ENCODE measurements at places on chromosomes 1 and 21. TPM values are rescaled to one million over a fixed set of nuclear protein-coding genes. Genes with fewer than 3 reads are reported as not detected.

- H3K4me3 ChIP-seq = no peak overlapping the region
- H3K36me3 ChIP-seq = peaks cover 3% of the 10 kb centered on the region
- no peak for DNase-seq
- peaks cover 24% of the 10 kb centered on the region for H3K4me1 ChIP-seq
Observed at GRCh38 chr1:54227891-54228310, 27.9 kb downstream of the MRPL37 start.

DNA sequence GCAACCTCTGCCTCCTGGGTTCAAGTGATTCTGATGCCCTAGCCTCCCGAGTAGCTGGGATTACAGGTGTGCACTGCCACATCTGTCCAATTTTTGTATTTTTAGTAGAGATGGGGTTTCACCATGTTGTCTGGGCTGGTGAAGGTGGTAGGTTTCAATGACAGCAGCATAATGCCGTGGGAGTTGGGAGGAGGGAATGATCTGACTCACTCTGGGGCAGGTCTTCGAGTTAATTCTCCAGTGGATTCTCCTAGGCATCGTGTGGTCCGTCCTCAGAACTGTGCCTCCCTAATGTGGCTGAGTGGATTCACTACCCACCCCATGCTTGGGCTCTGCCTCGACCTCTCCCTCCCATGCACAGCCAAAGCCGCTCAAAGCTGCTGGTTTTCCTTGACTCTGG, 1.7 kb upstream of the GPR37L1 start:
- no peak for DNase-seq
- H3K27me3 ChIP-seq = no peaks in the 10 kb centered on the region
- H3K27ac ChIP-seq = no peak overlapping the region
- H3K36me3 ChIP-seq = no peaks in the 10 kb centered on the region
- H3K4me3 ChIP-seq = no peak overlapping the region

DNA sequence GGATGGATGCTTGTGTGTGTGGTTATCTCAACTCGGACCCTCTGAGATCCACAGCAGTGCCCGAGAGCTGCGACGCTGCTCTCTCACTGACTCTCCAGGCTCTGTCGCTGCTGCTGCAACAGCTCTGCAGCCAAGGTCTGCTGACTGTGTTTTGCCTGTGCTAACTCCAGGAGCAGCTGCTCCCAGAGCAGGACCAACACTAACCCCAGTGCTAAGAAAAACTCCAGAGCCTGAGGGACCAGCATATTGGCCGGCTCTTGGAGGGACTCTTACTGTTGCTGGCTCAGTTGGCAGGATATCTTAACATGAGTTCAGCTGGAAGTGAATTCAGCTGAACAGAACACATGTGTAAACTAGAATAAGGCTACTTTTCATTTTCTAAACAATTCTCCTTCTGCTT, 4.4 kb downstream of the LCE2C start:
- no peak overlapping the region for H3K4me3 ChIP-seq
- no peaks in the 10 kb centered on the region for H3K36me3 ChIP-seq
- peaks cover 20% of the 10 kb centered on the region for H3K27me3 ChIP-seq
- H3K27ac ChIP-seq = no peak overlapping the region
- DNase-seq = no peak
- no peaks in the 10 kb centered on the region for H3K4me1 ChIP-seq

DNA sequence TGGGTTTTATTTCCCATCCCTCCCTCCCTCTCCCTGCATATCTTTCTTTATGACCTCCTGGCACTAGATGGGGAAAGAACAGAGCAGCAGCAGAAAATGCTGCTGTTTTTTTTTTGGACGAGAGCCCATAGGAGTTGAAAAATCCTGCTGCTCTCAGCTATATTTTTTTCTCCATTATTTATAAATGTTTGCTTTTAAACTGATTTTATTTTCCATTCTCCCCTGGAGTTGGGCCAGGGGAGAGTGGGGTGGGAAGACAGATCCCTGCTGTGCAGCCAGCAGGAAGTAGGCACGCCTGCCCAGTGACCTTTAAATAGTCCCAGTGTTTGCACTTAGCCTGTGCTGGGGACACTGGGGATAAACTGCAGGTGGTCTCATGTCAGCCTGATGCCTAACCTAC, 17.4 kb downstream of the SFT2D2 start:
- H3K4me3 ChIP-seq = no peak overlapping the region
- peaks cover 37% of the 10 kb centered on the region for H3K4me1 ChIP-seq
- DNase-seq = no peak
- H3K27ac ChIP-seq = no peak overlapping the region

OR2T11 gene
- not detected for total RNA-seq

- no peaks in the 10 kb centered on the region for H3K27me3 ChIP-seq
- H3K4me1 ChIP-seq = peaks cover 79% of the 10 kb centered on the region
- peaks cover 33% of the 10 kb centered on the region for H3K36me3 ChIP-seq
- no peak overlapping the region for H3K27ac ChIP-seq
Observed at GRCh38 chr1:176193663-176194062, 13.4 kb downstream of the COP1 start.

- H3K4me1 ChIP-seq = no peaks in the 10 kb centered on the region
- peaks cover 9% of the 10 kb centered on the region for H3K27me3 ChIP-seq
- no peak overlapping the region for H3K4me3 ChIP-seq
- DNase-seq = no peak
- no peak overlapping the region for H3K27ac ChIP-seq
Observed at GRCh38 chr1:17700945-17701810, 54.0 kb upstream of the ACTL8 start.

- peaks cover 7% of the 10 kb centered on the region for H3K27me3 ChIP-seq
- no peak overlapping the region for H3K4me3 ChIP-seq
- no peak for DNase-seq
Observed at GRCh38 chr1:53683986-53684740, 54.8 kb downstream of the GLIS1 start.

FAM131C gene
- total RNA-seq = 0.23 TPM

SLC16A4 gene
- total RNA-seq = 0.44 TPM

EXO1 gene
- 53.8 TPM for total RNA-seq

ARHGAP30 gene
- total RNA-seq = 125 TPM

DNA sequence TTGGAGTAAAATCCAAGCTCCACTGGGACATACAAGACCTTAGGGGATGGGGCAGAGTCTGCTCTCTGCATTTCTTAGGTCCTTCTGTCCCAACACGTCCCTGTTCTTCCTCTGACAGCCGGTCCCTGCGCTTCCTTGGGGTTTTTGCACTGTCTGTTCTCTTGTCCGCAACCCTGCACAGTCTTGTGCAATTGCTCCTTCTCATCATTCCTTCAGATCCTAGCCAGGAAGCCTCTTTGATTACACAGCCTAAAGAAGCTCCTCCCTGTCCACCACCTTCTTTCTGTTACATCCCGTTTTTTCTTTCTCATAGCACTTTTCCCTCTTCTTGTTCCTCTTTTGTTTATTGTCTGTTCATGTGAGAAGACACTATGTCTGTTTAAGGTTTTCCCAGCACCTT, 19.9 kb downstream of the ACOT11 start:
- H3K4me3 ChIP-seq = no peak overlapping the region
- H3K36me3 ChIP-seq = no peaks in the 10 kb centered on the region
- no peak for DNase-seq
- no peaks in the 10 kb centered on the region for H3K27me3 ChIP-seq
- H3K27ac ChIP-seq = no peak overlapping the region

SKI gene
- 28.7 TPM for total RNA-seq

CYB561D1 gene
- 7.1 TPM for total RNA-seq

GRCh38 chr21:41366522-41367151, 4.8 kb downstream of the MX2 start:
- no peaks in the 10 kb centered on the region for H3K27me3 ChIP-seq
- H3K36me3 ChIP-seq = peaks cover 15% of the 10 kb centered on the region
- peaks cover 90% of the 10 kb centered on the region for H3K4me1 ChIP-seq

GRCh38 chr1:221085701-221086375, 206.6 kb downstream of the HLX start:
- peaks cover 6% of the 10 kb centered on the region for H3K27me3 ChIP-seq
- no peaks in the 10 kb centered on the region for H3K36me3 ChIP-seq
- H3K27ac ChIP-seq = no peak overlapping the region
- no peak overlapping the region for H3K4me3 ChIP-seq
- DNase-seq = no peak
- H3K4me1 ChIP-seq = no peaks in the 10 kb centered on the region

GRCh38 chr1:206729507-206729906, 41.1 kb upstream of the IL19 start:
- H3K36me3 ChIP-seq = peaks cover 25% of the 10 kb centered on the region
- peaks cover 32% of the 10 kb centered on the region for H3K4me1 ChIP-seq
- DNase-seq = no peak
- H3K27ac ChIP-seq = peak overlapping the region; percentile 9
- H3K4me3 ChIP-seq = no peak overlapping the region

All from activated CD4-positive, alpha-beta T cell treated with anti-CD3 and anti-CD28 coated beads for 36 hours (primary cell).